ENCODE measurements at places on chromosomes 4 and X. TPM values are rescaled to one million over a fixed set of nuclear protein-coding genes. Genes with fewer than 3 reads are reported as not detected.

The ZFYVE28 gene
- total RNA-seq: 0.93 TPM

The TMEM164 gene
- 15.5 TPM for total RNA-seq

The RBMXL3 gene
- total RNA-seq: not detected

The SPANXN5 gene
- not detected for total RNA-seq

The TRPC5OS gene
- total RNA-seq: not detected

The PRPS2 gene
- 21.6 TPM for total RNA-seq

The ADGRG2 gene
- 0.43 TPM for total RNA-seq

The CITED1 gene
- 1.9 TPM for total RNA-seq

The GASK1B gene
- total RNA-seq: not detected

The NALF2 gene
- total RNA-seq: 3.2 TPM

The CACNA1F gene
- 1.1 TPM for total RNA-seq

The SHROOM2 gene
- total RNA-seq: 11.8 TPM

The KCND1 gene
- total RNA-seq: 0.39 TPM

The HSFX1 gene
- total RNA-seq: 0.59 TPM

The HERC5 gene
- 4.1 TPM for total RNA-seq

The HPGDS gene
- not detected for total RNA-seq

The GYPB gene
- total RNA-seq: not detected

The HSFX2 gene
- 0.77 TPM for total RNA-seq

The TEC gene
- total RNA-seq: 0.22 TPM

The SH2D1A gene
- not detected for total RNA-seq

The RS1 gene
- total RNA-seq: not detected

The PI4K2B gene
- total RNA-seq: 20.3 TPM

The FGF2 gene
- 27.7 TPM for total RNA-seq

The CENPI gene
- 51.3 TPM for total RNA-seq

The PCDH7 gene
- total RNA-seq: 7.9 TPM

The SSX3 gene
- not detected for total RNA-seq

The MAGEA8 gene
- total RNA-seq: not detected

The MAOA gene
- total RNA-seq: 12.7 TPM

The SUPT20HL2 gene
- total RNA-seq: not detected

The F8A1 gene
- 5.5 TPM for total RNA-seq

The CFAP47 gene
- total RNA-seq: 0.13 TPM

Data from neural progenitor cell (in vitro differentiated cells).